ENCODE measurements at places on chromosomes 6 and 20.
A peak's percentile ranks its signal among the peaks of the same experiment; 100 is the strongest.

DNA sequence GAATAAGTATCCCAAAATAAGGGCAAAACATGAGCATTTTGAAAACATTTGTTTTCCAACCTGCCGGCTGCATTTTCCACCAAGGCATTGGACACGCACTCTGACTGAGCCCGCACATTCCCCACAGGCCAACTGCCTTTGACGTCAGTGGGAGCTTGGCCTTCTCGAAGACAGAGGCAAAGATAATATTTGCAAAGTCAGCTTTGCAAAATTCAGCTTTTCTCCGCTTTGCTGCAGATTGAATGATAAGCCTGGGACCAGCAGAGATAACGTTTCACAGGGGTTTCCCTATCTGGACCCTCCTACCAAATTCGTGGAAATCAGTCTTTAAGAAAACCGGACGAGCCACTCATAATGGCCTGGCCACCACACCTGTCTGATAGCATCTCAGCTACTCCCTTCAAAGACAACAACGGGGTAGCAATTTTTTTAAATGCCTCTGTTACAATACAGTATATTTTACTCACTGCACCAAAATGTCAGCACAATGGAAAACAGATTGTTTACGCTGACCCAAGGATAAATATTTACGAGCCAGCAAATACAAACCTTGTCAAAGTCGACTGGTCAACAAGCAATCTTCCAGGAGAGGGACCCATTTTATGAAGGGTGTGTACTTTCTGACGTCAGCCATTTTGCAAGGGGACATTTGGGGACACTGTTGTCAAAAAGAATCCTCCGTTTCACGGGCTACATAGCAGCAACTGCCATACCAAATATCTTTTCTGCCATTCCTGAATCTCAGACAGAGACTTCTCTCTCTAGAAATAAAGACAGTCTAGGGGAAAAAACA, 100.5 kb downstream of the TFAP2A start:
- no peak for DNase-seq

GRCh38 chr6:1396952-1397868, 7.8 kb downstream of the FOXF2 start:
- peak; percentile 64 for DNase-seq

GRCh38 chr20:18430172-18430826, 36.5 kb downstream of the DZANK1 start:
- DNase-seq: no peak

GRCh38 chr6:35663447-35664235, 25.1 kb downstream of the FKBP5 start:
- peak; percentile 83 for DNase-seq

- no peak for DNase-seq
Measured at GRCh38 chr6:145250436-145250835, 484.9 kb downstream of the EPM2A start.

DNA sequence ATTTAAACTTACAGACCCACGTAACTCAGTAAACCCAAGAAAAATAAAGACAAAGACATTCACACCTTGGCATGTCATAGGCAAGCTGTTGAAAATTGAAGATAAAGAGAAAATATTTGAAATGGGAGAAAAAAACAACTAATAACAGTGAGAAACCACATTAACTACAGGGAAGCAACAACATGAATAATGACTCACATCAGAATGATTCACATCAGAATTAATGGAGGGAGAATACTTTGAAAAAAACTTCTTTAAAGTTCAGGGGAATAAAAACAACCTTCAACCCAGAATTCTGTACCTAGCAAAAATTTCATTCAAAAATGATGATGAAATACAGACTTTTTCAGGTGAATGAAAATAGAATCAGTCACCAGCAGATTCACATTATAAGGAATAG, 32.9 kb upstream of the SLC22A3 start:
- no peak for DNase-seq

- DNase-seq: peak; percentile 99
Measured at GRCh38 chr6:84764332-84765049, at the start of gene TBX18. Gene TBX18 (minus strand): TSS chr6:84764598. CDS start chr6:84764181, 417 bp downstream.

DNA sequence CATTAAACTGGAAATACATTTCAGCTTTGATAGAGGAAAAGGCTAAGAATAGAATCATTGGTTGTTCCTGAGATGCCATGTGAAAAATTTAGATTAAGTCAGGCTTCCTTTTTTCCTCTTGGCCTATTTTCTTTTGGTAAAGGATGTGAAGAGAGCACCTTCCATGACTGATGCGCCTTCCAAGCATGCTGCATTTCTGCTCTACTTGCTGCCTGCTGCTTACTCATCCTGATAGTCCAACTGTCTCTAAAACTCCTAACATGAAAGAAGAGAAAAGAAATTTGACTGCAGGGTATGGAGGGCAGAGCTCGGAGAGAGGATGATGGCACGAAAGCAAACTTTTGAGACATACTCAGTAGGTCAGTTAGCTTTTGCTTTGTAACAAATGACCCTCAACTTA, 28.8 kb downstream of the SNAP25 start:
- DNase-seq: peak; percentile 8

- DNase-seq: no peak
Measured at GRCh38 chr20:58718121-58718563, 25.5 kb downstream of the NPEPL1 start.

- DNase-seq: no peak
Measured at GRCh38 chr6:161374971-161375873, 101.4 kb upstream of the AGPAT4 start.

DNA sequence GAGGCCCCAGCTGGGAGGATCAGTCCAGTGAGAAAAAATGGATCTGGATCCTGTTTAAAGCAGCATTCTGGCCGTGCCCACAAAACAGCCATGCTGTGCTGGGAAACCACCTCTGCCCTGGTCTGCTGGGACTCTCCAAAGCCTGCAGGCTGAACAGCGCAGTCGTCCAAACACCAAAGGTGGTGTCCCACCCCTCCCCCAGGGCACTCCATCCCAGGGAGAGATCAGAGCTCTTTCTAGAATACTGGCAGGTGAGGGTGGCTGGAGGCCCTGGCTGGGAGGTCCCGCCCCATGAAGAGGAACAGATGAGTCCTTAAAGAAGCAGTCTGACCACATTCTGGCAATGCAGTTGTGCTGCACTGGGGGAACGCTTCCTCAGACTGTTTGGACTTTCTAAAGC, 84.6 kb downstream of the MRAP2 start:
- DNase-seq: no peak

DNA sequence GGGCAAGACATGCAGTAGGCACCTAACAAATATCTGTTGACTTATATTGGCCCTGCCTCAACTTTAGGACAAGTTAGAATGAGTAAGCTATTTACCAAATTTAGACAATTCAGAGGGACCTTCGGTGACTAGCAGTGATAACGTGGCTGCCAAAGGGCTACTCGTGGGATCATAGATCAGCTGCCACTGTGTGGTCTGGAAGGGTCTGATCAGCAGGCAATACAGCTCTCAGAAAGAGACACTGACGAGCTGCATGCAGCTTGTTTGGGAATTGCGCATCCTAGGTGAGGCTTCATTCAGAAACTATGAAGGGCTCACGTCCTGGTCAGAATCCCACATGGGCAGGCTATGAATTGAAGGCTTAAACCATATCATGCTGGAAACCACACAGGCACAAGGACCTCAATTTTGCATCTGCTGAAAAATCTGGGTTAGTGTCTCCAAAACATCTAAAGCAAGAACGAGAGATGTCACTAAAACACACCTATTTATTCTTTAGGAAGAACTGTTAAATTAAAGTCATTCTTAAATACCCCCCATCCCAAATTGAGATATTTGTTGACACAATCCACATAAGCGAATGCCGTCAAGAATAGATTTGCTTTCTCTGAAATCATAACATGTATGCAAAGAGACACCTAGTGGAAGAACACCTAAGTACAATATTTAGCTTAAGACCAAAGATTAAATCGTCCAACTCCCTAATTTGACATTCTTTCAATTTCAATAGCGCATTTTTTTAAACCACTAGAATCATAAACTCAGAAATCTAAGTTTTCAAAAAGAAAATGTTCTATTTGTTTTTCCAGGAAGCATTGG, 79.6 kb downstream of the IPCEF1 start:
- peak; percentile 33 for DNase-seq

- no peak for DNase-seq
Measured at GRCh38 chr6:167538746-167539145, 213.9 kb downstream of the TTLL2 start.

DNA sequence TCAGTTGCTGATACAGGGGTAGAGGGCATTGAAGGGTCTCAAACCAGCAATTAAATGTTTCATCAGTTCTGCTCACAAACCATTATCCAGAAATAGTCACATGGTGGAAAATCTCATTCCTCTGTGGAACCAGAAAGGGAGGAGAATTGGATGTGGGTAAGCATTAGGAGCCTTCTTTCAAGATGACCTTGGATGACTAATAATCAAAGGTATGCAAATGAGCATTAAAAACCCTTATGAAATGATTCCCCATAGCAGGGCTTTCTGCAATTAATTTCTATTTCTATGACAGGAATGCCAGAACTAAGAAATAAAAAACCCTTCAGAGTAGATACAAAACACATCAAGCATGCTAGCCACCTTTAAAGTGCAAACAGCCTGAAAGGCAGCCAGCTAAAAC, 37.4 kb upstream of the HCRTR2 start:
- peak; percentile 12 for DNase-seq

DNA sequence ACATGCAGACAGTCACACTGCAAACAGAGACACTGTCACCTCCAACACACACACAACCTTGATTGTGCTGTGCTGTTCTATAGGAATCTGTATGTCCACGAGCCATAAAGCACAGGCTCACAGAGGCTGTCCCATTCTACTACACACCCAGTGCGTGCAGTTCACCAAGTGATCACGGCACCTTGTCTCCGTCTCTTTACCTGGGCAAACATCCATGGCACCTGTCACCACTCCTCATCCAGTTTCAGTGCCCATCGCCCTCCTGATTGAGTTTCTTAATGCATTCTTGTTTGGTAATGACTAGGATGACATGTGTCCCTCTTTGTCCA, 65.8 kb upstream of the STMND1 start:
- no peak for DNase-seq

- DNase-seq: no peak
Measured at GRCh38 chr6:84866715-84867114, 102.3 kb upstream of the TBX18 start.

GRCh38 chr6:44278774-44279697, 8.8 kb downstream of the TMEM151B start:
- DNase-seq: peak; percentile 47

DNA sequence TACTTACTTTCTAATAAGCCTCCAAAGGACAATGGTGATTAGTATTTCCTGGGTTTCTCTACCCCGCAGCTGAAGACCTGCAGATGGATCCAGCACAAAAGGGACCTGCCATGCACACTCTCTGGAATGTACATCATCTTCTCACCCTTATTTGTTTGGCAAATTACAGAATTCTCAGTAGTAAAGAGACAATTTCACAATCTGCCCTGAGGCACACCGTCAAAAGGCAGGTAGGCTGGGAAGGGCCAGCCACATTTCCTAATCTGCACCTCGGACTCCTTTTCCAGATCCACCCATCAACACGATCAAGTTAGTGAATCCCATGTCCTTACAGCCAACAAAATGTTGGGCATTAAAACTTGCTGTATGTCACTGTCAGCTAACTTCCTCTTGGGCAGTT, 4.9 kb downstream of the OVOL2 start:
- DNase-seq: no peak

GRCh38 chr20:47768016-47768824, 17.1 kb downstream of the SULF2 start:
- DNase-seq: no peak

- DNase-seq: no peak
Measured at GRCh38 chr6:35558571-35558970, 45.9 kb upstream of the TULP1 start.

DNA sequence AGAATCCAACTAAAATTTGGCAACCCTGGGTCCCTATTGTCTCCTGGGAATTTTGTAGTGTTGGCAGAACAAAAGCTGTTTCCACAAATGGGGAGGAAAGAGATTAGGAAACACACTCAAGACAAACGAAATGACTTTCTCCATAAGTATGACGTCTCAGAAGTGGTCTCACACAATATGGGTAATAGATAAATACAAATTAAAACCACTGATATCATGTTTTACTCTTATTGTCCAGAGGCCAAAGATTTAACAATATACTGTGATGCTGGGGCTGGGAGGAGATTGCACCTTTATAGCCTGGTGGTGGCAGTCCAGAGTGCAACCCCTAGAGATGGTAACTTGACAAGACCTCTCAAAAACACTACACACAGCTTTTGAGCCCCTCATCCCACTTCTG, 18.6 kb downstream of the FKBP1A start:
- no peak for DNase-seq

- DNase-seq: no peak
Measured at GRCh38 chr6:44645276-44645675, 257.8 kb downstream of the CDC5L start.

GRCh38 chr6:15519681-15520080, 143.1 kb downstream of the DTNBP1 start:
- no peak for DNase-seq

DNA sequence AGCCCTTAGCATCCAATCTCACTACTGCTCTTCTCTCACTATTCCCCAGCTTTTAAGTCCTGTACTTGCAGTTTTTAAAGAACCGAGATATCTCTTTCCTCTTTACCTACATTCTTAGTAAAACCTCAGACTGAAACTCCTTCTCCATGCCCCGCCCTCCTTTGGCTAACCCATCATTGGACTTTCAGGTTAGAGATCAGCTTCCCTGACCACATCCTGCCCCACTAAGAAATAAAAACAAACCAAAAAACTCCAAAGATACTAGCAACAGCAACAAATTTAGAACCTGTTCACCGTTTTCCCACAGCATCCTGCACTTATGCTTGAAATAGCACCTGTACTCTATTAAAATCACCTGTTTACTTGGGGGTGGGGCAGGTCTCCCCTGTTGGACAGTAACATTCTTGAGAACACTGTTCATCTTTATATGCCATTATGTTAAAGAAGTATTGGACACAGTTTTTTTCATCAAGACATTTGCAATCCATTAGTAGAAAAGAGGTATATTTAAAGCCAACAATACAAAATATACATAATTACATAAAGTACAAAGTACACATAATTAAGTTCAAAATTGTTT, 16.3 kb upstream of the SMAP1 start:
- no peak for DNase-seq

DNA sequence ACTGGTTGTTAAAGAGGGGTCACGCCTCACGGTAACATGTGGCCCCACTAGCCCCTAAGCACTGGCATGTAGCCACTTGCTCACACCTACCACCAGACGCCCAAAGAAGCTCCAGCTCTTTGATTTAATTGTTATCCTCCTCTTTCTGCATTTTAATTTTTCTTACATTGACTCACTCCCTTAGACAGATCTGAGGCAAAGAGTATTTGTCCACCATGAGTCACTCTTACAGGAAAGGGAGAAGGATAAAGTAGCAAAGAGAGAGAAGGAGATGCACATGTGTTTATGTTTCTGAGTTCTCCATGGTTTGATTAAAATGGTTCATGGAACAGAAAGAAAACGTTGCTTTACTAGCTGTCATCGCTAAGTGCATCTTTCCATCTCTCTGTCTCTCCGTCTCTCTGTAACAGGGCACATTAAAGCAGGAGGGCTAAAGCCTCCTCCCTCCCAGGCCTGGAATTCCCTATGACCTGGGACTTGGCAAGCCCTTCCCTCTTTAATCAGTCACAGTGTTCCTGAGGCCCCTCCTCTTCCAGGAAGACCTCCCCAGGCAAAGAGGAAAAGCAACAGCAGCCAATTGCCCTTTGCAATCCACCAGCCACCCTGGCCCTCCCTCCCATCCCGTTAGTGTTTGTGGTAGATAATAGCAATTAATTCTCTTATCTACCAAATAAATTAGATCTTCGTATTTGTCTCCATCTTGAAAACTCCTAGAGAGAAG, 112.8 kb upstream of the TSHZ2 start:
- peak; percentile 64 for DNase-seq

Measured in fibroblast of skin of back (primary cell).